Neural progenitor cell (in vitro differentiated cells): ENCODE measurements at places on chromosomes 12 and 14. TPM values are rescaled to one million over a fixed set of nuclear protein-coding genes. Genes with fewer than 3 reads are reported as not detected.

Gene ABCC9
- total RNA-seq: not detected in 2 replicates

Gene LAG3
- total RNA-seq: 0.45 and 2.9 TPM in 2 replicates

GRCh38 chr14:101560534-101561113, 671 bp upstream of the DIO3 start:
- DNase-seq: no peak

GRCh38 chr12:108784270-108784669, 53.0 kb upstream of the CORO1C start:
- peak; percentile 37 for DNase-seq

GRCh38 chr14:104752423-104752734, 568 bp upstream of the SIVA1 start:
- DNase-seq: no peak

DNA sequence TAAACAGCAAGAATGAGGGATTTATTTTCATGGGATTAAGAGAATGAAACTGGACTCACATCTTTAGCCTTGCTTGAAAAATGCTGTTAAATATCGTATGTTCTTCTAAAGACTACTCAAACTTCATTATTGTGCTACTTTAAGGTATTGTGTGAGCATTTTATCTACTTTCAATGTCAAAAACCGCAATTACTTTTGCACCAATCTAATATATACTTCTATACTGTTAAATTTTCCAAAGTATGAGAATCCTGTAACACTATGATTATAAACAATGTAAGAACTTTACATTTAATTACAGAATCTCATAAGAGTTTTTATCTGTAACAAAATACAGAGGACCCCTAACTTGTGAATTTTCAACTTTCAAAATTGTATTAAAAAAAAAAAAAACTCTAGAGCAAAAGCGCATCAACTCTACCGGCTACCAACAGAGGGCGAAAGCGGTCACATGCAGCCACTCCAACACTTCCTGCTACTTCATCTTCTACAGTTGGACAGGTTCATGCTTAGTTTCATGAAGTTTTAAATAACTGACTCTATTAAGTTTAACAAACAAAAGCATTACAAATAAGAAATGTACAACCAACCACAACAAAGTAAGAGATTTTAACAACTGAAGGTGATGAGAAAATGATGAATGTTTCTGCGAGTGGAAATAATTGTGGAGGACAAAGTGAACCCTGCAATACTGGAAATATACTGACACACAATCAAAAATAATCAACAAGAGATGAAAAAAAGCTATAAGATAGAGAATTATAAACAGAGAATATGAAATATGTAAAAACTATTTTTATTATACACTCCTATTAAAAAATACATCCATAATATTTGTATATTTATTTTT, 210.9 kb downstream of the MED13L start:
- peak; percentile 63 for DNase-seq

DNA sequence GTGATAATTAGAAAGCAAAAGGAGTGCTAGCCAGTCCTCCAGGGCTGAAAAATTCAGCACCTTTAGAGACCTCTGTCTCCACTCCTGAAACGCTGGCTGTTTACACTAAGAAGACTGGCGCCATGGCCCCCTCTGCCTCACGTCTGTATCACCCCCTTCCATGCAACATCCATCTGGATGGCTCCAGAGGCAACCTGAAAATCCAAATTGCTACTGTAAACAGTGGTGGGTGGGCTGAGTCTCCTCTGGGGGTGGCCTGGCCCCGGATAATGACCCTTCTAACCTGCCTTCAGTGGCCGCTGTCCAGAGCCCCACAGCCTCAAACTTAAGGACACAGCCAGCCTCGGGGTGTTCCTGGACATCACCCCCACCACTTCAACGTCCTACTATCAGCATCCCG, 1.4 kb downstream of the PRKD1 start:
- DNase-seq: peak; percentile 28
